ENCODE measurements at places on chromosomes 11 and 22.

GRCh38 chr11:66083767-66084166 is 13.7 kb downstream of the PACS1 start:
- no peak for DNase-seq

DNA sequence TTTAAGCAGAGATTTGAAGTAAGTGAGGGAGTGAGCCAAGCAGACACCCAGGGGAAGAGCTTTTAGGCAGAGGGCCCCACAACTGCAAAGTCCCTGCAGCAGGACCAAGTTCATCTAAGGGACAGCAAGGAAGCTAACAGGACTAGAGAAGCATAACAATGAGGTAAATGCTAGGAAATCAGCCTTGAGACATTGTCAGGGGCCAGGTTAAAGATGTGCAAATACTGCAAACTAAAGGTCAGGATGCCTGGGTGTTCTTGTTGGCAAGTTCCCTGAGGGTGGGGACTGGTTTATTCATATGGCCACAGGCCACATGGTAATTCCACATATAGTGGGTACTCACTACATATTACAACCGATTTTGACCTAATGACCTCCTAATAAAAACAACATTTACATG is 399.2 kb upstream of the NARS2 start:
- DNase-seq = no peak

- no peak for DNase-seq
Measured at GRCh38 chr11:65547446-65548125, 10.6 kb downstream of the LTBP3 start.

DNA sequence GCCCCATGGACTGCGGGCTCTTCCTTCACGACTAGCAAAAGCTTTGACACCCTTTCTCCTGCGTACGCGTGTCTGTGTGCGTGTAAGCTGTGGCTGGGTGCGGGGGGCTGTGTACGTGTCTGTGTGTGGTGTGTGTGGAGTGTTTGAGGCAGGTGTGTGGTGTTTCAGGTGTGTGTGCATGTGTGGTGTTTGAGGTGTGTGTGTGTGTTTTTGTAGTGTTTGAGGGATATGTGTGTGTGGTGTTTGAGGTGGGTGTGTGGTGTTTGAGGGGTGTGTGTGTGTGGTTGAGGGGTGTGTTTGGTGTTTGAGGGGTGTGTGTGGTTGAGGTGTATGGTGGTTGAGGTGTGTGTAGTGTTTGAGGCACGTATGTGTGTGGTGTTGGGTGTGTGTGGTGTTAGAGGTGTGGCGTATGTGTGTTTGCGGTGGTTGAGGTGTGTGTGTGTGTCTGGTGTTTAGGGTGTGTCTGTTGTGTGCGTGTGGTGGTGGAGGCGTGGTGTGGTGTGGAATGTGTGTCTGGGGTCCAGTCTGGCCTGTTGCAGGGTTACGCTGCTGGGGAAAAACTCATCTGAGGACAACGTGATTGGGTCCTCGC is 687 bp upstream of the ARSA start:
- DNase-seq = no peak

- DNase-seq = no peak
Measured at GRCh38 chr11:128188346-128189004, 398.9 kb downstream of the ETS1 start.

- DNase-seq = no peak
Measured at GRCh38 chr11:75432911-75433321, at the start of gene KLHL35. Gene KLHL35, minus strand, starts transcription at chr11:75433203. Its CDS starts 2,574 bp downstream, at chr11:75430629.

DNA sequence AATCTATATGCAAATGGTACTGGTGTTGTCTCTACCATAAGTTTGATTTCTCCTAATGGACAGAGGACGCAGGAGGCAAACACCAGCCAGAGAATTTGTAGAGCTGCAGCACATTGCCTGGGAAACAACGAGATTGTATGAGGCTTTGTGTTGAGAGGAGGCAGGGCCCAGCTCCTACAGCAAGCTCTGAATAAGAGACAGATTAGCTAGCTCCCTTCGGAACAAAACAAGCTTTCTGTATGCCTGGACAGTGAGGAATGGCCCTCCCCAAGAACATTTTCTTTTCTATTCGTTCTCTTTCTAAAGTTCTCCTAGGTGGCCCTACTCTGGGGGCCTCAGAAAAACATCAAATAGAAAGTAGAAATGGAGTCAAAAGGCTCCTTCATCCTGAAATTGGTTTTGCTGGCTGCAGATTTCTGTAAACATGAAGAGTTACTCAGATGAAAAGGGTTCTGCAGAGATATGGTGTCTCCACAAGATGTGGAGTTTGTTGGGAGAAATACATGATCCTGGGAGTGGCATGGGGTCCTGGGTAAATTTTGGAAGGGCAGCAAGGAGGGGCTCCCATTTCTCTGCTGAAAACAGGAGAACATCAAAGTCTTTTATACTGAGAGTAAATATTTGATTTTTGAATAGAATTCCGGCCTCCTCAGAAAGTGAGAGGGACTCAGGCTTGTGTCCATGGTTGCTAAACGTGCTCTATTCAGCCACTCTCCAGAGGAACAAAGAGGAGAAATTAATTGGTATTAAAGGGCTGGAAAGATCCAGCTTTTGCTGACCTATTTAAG is 6.8 kb upstream of the HEPACAM start:
- DNase-seq = no peak

DNA sequence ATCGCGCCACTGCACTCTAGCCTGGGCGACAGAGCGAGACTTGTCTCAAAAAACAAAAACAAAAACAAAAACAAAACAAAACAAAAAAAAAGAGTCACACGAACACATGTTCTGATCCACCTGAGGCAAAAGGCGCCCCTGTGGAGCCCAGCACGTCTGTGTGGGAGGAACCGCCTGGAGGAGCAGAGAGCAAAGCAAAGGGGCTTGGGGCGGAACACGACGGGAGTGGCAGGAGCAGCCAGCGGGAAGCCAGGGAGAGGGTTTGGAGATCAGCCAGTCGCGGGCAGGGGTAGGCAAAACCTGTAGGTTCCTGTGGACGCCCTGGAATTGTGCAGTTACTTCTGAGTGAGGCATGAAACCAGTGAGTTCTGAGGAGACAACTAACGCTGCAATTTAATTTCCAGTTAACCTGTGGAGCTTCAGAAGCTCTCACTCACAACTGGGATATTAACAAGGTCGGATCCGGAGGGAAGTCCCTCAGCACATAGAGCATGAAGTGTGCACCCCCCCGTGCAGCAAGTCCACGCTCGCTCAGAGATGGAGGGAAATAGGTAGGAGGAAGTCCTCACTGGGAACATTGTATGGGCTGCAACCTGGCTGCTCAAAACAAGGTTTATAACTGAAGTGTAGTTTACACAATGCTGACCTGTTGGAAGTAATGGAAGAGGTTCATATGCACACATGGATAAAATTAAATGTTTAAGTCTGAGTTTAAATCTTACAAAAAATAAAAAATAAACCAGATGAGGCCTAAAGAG is 13.2 kb upstream of the USP18 start:
- no peak for DNase-seq

- no peak for DNase-seq
Measured at GRCh38 chr22:48592488-48592887, 1235.2 kb downstream of the BRD1 start.

DNA sequence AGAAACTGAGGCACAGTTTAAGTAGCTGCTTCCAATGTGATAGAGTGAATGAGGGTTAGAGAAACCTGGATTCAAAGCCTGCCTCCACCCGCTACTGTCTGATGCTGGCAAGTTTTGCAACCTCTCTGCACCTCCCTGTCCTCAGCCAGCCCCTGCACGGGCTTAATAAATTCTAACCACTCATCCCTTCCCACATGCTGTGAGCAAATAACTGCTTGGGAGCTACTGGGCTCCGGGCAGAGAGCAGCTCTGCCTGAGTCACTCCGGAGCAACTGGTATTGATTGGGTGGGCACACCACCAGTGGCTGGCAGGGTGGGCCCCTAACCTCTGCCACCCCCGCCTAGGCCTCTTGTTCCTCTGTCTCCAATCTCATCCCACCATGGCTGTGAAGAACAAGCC is 104.3 kb upstream of the SYT13 start:
- DNase-seq = no peak

- no peak for DNase-seq
Measured at GRCh38 chr11:73077454-73077853, 64.7 kb downstream of the FCHSD2 start.

- DNase-seq = no peak
Measured at GRCh38 chr11:92304271-92304670, 79.7 kb downstream of the FAT3 start.

- DNase-seq = no peak
Measured at GRCh38 chr22:28909375-28909774, 26.0 kb downstream of the ZNRF3 start.

- DNase-seq = no peak
Measured at GRCh38 chr11:32312865-32313403, 122.4 kb downstream of the WT1 start.

DNA sequence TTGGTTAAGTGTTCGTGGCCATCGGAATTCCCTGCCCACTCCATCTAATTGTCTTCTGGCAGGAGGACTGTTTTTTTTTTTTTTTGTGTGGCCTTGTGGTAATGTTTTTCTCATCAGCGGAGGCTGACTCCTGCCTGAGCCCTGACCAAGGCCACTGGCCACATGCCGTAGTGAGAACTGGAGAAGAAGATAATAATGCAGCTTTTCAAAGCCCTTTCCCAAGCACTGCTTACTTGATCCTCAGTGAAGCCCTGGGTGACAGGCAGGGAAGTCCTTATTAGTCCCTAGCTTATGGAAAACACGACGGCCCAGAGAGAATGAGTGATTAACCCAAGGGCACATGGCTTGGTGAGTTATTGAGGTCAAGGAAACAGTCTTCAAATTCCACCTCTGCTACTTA is 71.2 kb downstream of the ADM start:
- DNase-seq = no peak

- no peak for DNase-seq
Measured at GRCh38 chr11:131038597-131038996, 122.3 kb upstream of the SNX19 start.

DNA sequence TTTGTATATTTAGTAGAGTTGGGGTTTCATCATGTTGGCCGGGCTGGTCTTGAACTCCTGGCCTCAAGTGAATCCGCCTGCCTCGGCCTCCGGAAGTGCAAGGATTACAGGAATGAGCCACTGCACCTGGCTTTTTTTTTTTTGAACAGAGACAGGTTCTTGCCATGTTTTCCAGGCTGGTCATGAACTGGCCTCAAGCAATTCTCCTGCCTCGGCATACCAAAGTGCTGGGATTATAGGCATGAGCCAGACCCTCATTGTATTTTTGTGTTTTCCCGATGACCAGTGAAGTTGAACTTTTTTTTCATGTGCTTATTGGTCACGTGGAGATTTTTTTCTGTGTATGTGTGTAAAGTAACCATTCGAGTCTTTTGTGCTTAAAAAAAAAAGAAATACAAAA is 48.2 kb downstream of the KIAA1671 start:
- no peak for DNase-seq

- no peak for DNase-seq
Measured at GRCh38 chr11:35073691-35074419, 65.1 kb upstream of the CD44 start.

DNA sequence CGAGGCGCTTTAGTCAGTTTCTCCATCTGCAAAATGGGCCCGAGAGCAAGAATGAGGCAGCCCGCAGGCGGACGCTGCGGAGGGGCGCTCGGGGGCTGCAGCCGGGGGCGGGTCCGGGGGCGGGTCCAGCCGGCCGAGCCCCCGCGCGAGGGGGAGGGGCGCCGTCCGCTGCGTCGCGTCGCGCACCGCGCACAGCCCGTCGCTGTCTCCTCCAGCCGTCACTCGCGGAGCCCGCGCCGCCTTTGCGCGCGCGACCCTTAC is 282 bp downstream of the PC start:
- DNase-seq = no peak

DNA sequence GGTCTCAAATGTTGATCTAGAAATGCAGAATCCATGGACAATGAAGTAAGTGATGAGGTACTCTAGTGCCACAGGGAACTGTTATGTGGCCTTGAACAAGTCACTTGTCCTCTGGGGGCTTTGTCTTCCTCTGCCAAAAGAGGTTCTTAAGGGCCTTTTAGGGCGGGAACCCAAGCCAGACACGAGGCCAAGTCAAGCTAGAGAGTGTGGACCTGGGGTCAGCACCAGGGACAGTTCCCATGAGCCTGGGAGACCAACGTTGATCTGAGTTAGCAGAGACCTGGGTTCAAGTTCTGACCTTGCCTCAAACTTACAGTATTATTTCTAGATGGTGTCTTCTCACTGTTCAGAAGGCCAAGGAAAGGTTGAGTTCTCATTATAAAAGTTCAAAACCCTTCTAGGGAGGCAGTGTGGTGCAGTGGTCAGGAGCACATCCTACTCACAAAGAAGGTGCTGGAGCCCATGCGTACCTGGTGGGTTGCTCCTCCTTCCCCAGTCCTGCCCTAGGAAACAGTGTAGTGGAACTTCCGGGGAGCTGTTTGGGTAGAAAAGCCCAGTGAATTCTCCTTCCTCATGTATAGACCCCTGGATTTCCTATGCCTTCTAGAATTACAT is 121.5 kb downstream of the CHST1 start:
- no peak for DNase-seq

DNA sequence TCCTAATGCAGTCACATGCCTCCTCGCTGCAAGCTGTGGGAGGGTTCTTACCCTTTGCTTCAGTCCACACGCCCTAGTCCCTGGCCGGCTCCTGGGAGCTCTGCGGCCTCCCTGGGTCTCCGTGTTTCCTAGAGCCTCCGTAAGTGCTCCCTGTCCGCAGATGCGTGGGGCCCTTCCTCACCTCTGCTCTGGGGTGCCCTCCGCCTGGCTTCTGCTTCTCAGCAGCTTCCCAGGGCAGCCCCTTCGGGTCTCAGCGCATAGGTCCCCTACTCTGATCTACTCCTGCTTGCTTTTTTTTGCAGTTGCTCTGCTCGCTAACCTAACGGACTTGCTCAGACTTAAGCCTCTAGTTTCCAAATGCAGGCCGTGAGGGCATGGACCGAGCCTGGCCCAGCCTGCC is 22.4 kb downstream of the CAPN1 start:
- DNase-seq = no peak

DNA sequence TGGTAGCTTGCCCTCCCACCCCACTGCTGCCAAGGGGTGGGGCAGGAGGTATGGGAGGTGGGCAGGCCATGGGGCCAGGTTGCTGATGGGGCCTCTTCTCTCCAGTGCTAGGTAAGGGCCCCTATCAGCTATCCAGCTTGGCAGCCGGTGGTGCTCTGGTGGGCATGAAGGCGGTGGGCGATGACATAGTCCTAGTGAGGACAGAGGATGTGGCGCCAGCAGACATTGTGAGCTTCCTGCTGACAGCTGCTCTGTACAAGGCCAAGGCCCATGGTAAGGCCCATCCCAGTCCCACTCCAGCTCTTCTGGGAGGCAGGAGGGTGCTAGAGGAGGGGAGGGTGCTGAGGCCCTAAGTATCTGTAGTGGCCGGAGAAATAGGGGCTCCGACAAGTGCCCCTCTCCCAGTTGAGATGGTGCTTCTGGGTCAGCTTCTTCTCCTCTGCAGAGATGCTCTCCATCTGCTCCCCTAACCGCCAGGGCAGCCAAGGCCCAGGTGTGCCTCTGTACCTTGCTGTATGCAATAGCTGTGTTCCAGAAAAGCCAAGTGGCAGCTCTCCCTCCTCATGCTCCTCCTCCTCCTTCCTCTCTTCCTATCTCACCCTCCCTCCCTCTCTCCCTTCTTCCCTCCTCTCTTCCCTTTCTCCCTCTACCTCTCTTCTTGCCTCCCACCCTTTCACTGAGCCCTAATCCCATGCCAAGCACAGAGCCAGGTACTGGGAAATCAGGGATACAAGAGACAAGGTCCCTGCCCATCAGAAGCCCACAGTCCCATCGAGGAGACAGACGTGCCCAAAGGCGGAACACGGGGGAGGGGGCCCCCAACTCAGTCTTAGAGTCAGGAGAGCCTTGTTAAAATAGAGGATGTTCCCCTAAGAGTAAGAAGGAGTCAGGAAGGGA is 55.3 kb downstream of the OTOG start:
- DNase-seq = no peak

Data from AG04450 (cell line).